GM04503 (cell line): ENCODE measurements at places on chromosomes 5 and 9.

DNA sequence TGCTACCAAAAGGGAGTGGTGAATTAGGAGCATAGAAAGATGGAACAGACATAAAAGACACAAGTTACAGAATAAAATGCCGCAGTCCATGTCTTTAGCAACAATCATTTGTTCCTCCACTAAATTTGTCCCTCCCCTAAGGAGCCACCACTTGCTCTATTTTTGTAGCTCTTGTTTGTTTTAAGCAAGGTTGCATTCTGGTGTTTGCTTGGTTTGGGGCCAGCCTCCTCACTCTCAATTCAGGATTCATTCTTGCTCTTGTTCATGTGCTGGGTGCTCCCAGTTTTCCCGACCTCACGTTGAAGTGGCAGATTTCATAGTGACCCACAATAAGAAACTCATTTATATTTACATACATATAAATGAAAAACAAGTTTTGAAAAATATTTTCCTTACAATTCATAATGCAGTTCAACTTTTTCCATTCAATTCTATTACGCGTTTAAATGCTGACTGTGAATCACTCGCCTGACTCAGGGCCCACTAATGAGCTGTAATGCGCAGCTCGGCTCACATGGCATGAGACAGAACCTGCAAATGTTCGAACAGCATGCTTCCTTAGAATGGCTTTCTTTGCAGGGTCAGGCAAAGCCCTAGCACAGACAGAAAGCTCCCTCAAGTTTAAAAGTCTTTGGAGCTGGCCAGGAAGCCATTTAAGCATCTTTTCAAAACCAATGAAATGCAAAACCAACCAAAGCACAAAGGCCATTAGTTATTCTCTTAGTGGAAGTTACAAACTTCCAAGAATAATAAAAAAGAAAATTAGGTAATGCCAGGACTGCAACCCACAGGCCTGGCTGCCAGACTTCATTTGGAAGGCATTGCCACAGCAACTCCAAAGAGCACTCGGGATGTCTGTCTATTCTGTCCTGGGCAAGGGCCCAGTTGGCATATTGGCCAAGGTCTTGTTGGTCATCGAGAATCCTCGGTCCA, 41.7 kb downstream of the RETREG1 start:
- peak; percentile 58 for DNase-seq

- DNase-seq: no peak
Measured at GRCh38 chr5:109982966-109983534, 293.3 kb downstream of the MAN2A1 start.

DNA sequence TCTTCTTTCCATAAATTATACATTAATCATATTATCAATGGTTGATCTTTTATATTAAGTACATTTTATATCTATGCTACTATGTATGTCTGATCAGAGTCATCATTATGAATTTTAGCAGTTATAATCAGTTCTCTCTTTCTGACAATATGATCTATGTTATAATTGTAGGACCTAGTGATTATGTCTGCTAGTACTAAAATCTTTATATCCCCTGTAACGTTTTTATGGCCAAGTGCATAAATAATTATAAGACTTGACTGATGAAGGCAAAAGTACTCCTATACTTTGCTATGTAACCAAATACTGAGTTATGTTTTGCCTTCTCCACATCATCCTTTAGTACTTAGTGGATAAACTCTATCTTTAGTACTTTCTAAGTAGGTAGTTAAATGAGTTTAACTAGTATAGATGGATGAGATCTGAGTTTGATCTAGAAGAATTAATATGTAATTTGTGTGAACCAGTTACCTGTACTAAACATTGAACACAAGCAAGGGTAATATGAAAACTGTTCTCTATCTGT, 75.4 kb downstream of the SLF1 start:
- DNase-seq: no peak

- DNase-seq: no peak
Measured at GRCh38 chr5:79795764-79796398, 106.2 kb downstream of the CMYA5 start.

DNA sequence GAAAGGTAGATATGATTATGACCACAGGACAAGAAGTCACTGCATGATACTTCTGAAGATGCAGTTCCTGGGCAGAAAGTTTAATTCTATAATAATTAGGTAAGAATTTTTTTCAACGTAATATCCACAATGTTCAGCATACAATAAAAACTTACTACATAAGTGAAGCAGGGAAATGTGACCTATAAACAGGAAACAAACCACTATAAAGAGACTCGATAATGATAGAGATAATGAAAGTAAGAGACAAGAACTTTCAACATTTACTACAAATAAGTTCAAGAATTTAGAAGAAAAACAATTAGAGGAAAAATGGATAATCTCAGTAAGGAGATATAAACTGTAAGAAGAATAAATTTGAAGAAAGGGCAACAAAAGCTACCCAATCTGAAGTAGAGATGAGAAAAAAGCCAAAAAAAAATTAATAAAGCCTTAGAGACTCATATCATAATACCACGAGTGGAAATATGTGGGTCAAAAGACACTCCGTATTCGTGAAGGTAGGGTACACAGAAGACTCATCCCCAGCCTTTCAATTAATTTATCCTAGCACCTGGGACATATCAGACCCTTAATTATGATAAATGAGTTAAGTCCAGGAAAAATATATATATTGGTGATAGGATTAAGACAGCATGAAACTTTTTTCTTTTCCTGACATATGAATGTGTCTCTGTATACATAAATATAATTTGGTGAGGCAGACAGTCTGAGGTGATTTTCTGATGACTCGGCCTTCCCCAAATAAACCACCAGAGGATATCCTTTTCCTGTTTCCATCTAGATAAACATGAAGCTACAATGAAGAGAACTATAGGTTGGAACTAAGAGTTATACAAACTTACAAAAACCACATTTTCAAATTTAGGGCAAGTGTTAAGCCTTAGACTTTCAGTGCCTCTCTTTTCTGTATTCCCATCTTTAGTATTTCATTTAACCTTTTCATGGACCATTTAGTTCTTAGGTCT, 120.4 kb downstream of the RAPGEF6 start:
- DNase-seq: no peak

DNA sequence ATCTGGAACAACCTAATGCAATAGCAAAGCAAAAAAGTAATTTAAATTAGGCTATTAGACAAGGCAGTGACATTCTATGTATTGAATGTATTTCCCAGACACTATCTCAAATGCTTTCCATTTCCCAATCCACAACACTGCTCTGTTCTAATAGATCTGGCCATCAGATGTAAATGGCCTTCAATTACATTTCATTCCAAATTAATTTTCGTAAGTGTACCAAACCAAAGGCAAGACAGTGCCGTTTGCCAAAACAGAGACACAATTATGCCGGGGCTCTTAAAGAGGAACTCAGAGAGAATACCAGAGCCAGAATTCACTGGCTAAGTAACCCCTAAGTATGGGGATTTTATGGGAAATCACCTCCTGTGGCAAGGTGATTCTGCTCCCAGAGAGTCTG, 63.1 kb downstream of the GNAQ start:
- DNase-seq: no peak

DNA sequence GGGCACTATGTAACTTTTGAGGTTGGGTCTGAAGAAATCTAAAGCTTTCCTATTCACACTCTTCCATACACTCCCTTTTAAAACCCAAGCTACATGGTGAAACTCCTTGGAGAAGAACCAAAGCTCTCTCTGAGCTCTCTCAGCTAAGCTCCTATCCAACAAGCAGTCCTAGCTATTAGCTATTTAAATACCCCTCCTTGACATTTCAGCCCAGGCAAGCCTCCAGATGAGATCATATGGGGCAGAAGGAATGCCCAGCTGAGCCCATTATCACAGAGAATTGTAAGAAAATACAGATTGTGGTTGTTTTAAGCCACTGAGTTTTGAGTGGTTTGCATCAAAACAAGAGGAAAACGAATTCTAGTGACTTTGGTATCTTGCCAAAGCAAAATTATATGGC, 15.2 kb downstream of the HSPB3 start:
- peak; percentile 65 for DNase-seq

DNA sequence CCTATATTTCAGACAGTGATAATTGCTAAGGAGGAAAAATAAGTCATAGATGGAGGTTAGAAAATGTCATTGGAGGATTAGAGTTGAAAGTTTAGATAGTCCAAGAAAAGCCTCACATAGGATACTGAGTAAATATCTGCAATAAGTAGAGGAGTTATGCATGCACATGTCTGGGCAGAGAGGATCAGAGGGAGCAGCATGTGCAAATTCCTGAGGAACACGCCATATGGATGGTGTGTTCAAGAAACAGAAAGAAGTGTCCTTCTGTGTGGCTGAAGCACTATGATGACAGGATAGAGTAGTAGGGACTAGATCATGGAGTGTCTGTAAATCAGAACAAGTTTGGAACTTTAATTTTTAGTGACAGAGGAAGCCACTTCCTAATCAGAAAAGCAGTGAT, 52.2 kb downstream of the SGCD start:
- no peak for DNase-seq

GRCh38 chr9:34662526-34663302, at the start of gene CCL27:
TSS of gene CCL27 (minus strand) at chr9:34662657. CDS start at chr9:34662633, 24 bp downstream.
- DNase-seq: no peak

DNA sequence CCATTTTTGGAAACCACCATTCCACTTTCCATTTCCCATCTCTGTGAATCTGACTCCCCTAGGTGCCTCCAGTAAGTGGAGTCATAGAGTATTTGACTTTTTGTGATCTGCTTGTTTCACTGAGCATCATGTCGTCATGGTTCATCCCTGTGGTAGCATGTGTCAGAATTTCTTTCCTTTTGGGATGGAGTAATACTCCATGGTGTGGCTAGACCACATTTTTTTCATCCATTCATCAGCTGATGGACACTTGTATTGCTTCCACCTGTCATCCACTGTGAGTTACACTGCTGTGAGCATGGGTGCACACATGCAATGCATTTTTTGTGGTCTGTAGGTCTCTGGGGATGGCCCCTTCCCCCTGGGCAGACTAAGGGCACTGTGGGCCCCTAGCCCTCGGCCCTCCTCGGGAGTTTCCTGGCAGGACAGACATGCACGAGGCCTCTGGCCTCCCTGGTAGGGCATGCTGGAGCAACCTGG, 115.9 kb downstream of the GADD45G start:
- no peak for DNase-seq

DNA sequence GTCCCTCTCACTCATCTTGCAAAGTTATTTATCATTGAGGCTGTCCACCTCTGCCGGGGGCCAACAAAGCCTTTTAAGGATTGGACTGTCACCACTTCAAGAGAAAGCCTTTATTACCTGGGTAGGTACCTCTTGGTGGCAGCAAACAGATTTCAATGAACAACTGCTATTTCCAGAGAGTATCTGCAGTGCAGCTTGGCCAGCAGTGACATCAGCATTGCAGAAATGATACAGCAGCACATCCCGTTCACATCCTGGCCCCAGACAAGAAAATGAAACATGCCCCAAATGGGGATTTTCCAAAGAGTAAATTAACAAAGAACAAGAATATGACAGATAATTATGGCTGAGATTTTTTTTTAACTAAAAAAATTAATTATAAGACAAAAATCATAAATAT, 2.3 kb upstream of the SPATA6L start:
- no peak for DNase-seq

DNA sequence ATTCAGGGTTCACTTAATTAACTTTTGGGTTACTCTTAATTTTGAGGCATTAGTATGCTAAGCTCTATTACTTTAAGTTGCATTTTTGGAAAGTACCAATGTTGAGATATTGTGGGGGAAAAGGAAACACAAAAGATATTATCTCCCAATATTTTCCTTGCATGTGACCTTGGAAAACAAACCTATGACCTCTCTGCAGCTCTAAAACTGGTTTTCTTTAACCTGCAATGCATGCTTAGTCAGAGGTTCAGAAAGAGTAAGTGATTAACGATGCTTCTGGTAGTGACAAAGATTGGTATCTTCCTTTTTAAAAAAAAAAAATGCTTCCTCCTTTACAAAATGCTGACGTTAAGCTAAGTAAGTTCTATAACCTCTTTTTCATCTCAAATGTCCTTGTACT, 44.9 kb upstream of the CDH18 start:
- DNase-seq: no peak

- no peak for DNase-seq
Measured at GRCh38 chr9:106670418-106670817, 192.5 kb upstream of the ZNF462 start.

- DNase-seq: no peak
Measured at GRCh38 chr5:134162592-134162991, 14.2 kb downstream of the SKP1 start.

DNA sequence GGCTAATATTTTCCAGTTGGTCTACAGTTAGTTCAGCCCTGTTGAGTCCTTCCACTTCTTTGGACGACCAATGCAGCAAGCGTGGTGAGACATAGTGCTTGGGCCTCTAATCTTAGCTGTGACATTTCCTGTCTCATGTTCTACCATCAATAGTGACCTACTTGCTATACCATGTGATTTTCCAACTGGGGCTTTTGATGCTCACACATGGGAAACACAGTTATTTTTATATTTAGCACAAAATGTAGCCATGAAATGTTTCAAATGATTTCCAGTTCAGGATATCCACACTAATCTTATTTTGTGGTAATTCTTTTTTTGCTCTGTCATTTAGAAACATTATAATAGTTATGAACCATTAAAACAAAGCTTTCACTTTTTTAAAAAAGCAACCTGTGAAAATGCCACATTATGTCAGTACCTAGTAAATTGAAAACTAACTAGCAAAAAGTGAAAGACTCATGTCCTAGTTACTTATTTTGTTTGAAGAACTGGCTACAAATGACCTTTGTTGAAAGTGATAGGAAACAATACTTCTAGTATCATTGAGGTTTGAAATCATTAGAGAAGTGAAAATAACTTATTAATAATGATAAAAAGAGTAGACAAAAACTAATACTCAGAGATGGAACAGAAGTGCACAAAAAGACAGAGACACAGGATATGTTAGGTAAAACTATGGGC, 18.3 kb downstream of the MARCHF3 start:
- no peak for DNase-seq

DNA sequence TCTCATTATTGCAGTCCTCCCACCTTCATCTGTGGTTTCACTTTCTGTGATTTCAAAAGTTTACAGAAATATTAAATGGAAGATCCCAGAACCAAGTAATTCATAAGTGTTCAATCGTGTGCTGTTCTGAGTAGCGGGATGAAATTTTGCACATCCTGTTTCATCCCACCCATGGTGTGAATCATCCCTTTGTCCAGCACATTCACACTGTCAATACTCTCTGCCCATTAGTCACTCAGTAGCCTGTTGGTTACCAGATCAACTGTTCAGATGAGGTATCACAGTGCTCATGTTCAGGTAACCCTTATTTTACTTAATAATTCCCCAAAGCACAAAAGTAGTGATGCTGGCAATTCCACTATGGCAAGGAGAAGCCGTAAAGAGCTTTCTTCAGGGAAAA, 26.8 kb downstream of the FAM81B start:
- no peak for DNase-seq

DNA sequence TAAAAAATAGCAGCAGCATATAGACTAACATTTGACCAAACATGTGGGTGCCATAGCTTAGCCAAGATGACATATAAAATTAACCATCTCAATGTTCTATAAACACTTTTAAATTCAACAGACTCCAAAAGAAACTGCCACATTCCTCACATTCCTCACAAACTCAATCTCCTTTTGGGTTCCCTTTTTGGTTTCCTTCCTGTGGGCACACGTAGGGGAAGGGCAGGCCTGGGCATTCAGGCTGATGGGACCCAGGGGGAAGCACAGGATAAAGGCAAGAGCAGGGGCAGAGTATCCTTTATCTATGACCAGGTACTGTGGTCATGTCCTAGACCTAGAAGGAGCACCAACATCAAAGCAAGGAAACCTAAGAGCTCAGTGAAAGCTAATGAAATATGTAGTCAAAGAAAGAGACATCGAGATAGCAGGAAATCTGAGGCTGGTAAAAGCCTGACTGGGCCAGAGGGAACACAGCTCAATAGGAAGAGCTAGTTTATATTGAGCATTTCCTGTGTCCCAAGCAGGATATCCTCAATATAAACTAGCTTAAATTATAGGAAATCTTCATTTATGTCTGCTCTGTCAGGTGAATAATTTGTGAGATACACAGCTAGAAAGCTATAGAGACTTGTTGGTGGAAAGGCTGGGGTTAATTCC, 13.6 kb upstream of the ERAP1 start:
- DNase-seq: no peak
